ENCODE measurements at places on chromosomes 11 and 22. TPM values are rescaled to one million over a fixed set of nuclear protein-coding genes. Genes with fewer than 3 reads are reported as not detected.

PHETA2 gene
- 15.7 TPM for total RNA-seq

OR2AT4 gene
- total RNA-seq = not detected

DNA sequence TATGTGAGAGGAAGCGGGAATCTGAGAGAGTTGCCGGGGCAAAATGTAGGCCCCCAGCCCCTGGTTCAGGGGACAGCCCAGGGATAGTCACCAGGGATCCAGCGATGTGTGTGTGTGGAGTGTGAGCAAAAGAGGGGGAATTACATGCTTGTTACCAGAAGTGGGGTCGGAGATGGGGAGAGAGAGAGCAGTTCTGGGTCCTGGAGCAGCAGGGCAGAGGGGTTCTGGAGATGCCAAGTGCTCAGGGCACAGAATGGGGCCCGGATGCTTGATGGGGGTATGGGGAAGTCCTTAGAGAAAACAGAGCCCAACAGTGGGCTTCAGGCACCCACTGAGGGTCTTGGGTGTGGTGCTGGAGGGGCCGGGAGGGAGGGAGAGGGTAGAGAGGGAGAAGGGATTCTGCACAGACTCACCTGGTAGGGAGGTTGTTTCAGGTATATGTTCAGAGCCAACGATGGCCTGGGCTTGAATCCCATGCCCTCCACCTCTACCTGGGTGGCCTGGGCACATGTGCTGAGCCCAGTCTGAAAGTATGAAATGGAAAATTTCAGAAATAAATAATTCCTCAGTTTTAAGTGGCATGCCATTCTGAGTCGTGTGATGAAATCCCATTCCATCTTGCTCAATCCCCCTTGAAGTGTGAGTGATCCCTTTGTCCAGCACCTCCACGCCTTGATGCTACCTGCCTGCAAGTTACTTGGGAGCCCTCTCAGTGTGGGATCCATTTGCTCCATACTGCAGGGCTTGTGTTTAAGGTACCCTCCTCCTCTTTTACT, 12.4 kb downstream of the SMIM38 start:
- DNase-seq = no peak

DNA sequence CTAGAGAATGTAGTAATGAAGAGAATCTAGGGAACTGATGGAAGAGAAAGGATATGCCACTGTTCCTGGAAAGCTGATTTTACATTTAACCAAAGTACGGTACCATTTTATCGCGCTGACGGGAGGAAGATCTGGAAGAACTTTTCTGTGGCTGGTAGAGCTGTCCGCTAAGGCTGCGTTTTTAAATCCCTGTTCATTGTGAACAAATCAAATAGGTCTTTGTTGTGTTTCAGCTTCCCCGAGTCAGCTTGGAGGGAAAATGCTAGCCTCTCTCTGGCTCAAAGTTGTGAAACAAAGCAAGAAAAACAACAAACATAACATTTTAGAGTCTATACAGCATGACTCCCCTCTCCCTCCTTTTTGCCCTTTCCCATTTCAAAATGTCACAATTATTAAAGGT, 34.4 kb downstream of the FBXO7 start:
- no peak for DNase-seq

- DNase-seq = no peak
Measured at GRCh38 chr11:113241636-113242054, 72.7 kb upstream of the TTC12 start.

Data from mucosa of descending colon (tissue), 3 donors.